Tibial artery (tissue), 4 donors: ENCODE measurements at places on chromosomes 16 and 17.

DNA sequence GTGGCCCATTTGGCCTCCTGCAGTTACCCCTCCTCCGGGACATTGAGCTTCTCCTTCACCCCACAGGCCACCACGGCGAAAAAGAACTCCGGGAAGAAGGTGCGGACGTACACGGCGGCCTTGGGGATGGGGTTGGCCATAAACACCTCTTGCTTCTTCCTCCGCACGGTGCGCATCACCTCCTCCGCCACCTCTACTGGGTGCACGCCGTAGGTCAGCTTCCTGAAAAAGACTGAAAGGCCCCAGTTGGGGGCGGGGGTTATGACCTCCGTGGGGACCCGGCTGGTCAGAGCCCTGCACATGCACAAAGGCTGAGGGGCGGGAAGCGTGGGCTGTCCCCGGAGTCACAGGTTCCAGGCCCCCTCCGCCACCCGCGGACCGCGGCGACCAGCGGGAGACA, 19.9 kb downstream of the DHRS7C start:
- H3K27me3 ChIP-seq: no peaks in the 10 kb centered on the region
- no peak for DNase-seq
- H3K27ac ChIP-seq: no peak overlapping the region

- H3K4me3 ChIP-seq: no peak overlapping the region
- peaks cover 10% of the 10 kb centered on the region for H3K4me1 ChIP-seq
- no peaks in the 10 kb centered on the region for H3K27me3 ChIP-seq
- no peak overlapping the region for H3K27ac ChIP-seq
Measured at GRCh38 chr17:75636381-75637142, 3.3 kb downstream of the SMIM5 start.

- H3K4me1 ChIP-seq: no peaks in the 10 kb centered on the region
- H3K4me3 ChIP-seq: no peak overlapping the region
- no peak overlapping the region for H3K27ac ChIP-seq
- DNase-seq: no peak
- no peaks in the 10 kb centered on the region for H3K27me3 ChIP-seq
- H3K36me3 ChIP-seq: no peaks in the 10 kb centered on the region
Measured at GRCh38 chr17:43706235-43706634, 44.5 kb upstream of the MEOX1 start.

GRCh38 chr17:17352836-17353624, 49.9 kb downstream of the NT5M start:
- peak overlapping the region; percentile 42 for H3K27ac ChIP-seq
- no peak overlapping the region for H3K4me3 ChIP-seq
- H3K36me3 ChIP-seq: no peaks in the 10 kb centered on the region
- no peaks in the 10 kb centered on the region for H3K4me1 ChIP-seq
- no peak for DNase-seq

DNA sequence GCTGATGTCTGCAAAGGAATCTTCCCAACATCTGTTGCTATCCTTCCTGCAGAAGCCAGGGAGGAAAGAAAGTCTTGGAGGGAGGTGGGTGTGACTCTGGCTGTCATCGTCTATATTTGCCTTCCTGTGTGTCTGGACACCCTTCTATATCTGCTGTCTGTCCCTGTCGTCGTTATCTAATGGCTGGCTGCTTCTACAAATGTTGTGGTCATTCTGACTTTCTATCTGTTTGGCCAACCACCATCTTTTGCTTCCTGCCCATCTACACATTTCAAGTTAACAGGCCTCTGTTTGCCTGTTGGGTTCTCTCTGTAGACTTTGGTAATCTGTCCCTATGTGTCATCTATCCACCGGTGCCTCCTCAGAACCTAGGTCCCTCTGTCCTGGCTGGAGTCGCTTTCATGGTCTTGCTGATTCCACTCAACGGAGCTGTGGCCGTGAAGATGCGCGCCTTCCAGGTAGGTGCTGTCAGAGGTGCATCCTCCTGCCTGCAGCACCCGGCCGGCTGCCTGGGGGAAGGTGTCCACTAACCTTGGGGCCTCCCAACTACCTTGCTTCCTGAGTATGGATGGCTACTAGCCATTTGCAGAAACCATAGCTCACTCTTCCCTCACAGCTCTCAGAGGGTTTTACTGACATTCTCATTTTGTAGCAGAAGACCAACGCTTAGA, 30.2 kb downstream of the ABCC3 start:
- no peaks in the 10 kb centered on the region for H3K27me3 ChIP-seq
- no peak overlapping the region for H3K27ac ChIP-seq
- no peak for DNase-seq
- peaks cover 25% of the 10 kb centered on the region for H3K4me1 ChIP-seq
- H3K4me3 ChIP-seq: no peak overlapping the region

DNA sequence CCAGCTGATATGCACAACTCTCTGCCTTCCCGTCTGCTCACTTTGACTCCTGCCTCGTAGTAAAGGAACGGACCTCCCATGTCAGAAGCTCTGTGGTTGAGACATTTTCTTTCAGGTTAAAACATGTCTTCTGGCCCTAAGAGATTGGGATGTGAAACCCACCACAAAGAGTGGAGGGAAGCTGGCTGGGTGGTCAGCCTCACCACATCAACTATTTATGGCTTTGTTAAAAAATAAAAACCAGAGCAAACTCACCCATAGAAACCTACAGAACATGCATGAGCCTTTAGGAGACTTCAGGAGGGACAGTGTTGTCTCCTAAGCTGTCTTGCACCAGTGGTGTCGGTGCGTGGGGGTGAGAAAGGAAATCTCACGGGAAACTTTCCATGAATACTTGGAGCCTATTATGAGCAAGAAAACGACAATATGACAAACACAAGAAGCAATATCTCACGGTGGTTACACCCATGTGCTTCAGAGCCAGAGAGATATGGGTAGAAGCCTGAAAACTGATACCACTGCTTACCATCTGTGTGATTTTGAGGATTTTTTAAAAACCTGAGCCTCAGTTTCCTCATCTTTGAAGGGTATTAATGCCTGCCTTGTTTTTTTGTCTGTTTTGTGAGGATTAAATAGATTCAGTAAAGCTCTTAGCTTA, 61.7 kb upstream of the XYLT1 start:
- H3K4me3 ChIP-seq: no peak overlapping the region
- H3K27me3 ChIP-seq: peaks cover 7% of the 10 kb centered on the region
- H3K36me3 ChIP-seq: no peaks in the 10 kb centered on the region
- no peaks in the 10 kb centered on the region for H3K4me1 ChIP-seq
- no peak for DNase-seq
- H3K27ac ChIP-seq: no peak overlapping the region

GRCh38 chr17:30208214-30208613, 27.3 kb downstream of the SLC6A4 start:
- no peak overlapping the region for H3K4me3 ChIP-seq
- H3K27ac ChIP-seq: no peak overlapping the region
- no peaks in the 10 kb centered on the region for H3K4me1 ChIP-seq
- no peaks in the 10 kb centered on the region for H3K27me3 ChIP-seq
- DNase-seq: no peak
- no peaks in the 10 kb centered on the region for H3K36me3 ChIP-seq

- H3K36me3 ChIP-seq: peaks cover 48% of the 10 kb centered on the region
- no peaks in the 10 kb centered on the region for H3K4me1 ChIP-seq
- no peaks in the 10 kb centered on the region for H3K27me3 ChIP-seq
- H3K27ac ChIP-seq: peak overlapping the region; percentile 93
- no peak overlapping the region for H3K4me3 ChIP-seq
Measured at GRCh38 chr17:83085103-83085502, 5.7 kb downstream of the METRNL start.

DNA sequence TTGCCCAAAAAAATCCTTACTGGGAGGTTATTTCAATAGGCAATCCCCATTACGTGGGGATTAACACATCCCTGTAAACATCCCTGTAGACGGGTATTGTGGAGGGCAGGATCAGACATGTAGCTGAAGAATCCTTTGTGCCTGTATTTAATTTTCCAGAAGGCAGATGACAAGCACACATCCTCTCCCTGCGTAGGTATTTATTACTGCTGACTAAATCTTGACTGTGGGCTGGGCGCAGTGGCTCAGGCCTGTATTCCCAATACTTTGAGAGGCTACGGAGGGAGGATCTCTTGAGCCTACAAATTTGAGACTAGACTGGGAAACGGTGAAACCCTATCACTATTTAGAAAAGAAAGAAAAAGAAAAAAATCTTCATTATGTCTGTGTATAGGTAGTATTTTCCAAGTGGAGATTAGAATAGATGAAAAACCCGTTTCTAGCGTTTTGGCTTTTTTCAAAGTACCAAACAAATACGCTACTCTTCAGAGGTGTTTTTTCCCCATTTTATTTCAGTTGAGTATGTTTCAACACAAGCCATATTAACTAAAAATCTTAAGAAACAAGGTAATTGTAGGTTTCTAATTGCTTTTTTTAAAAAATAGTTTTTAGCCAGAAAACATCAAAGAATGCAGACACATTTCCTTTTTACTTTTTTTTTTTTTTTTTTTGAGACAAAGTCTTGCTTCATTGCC, 1.5 kb upstream of the MARF1 start:
- peaks cover 7% of the 10 kb centered on the region for H3K4me1 ChIP-seq
- no peaks in the 10 kb centered on the region for H3K36me3 ChIP-seq
- peak overlapping the region; percentile 95 for H3K4me3 ChIP-seq
- DNase-seq: no peak
